ENCODE measurements at places on chromosomes 1 and 21.

GRCh38 chr1:89298461-89298860 lies 25.8 kb upstream of the GBP5 start:
- DNase-seq: no peak

- no peak for DNase-seq
Observed at GRCh38 chr1:231139659-231140654, 21.9 kb upstream of the TRIM67 start.

DNA sequence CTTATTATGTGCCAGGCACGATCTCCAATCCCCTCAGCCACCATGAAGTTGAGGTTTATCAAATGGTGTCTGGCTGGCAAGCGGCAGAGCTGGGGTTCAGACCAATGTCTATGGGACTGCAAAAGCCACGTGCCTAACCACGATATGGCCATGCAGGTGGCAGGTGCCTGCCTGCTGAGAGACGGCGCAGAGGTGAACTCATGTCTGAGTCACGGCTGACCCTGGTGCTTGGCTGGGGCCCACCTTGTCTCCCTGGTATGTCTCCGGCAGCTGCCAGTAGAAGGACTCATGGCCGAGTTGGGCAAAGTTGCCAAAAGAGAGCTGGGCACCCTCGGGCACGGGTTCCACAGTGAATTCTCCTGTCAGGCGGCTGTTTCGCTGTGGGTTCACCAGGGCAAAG lies 59.9 kb downstream of the LDLRAD2 start:
- no peak for DNase-seq

DNA sequence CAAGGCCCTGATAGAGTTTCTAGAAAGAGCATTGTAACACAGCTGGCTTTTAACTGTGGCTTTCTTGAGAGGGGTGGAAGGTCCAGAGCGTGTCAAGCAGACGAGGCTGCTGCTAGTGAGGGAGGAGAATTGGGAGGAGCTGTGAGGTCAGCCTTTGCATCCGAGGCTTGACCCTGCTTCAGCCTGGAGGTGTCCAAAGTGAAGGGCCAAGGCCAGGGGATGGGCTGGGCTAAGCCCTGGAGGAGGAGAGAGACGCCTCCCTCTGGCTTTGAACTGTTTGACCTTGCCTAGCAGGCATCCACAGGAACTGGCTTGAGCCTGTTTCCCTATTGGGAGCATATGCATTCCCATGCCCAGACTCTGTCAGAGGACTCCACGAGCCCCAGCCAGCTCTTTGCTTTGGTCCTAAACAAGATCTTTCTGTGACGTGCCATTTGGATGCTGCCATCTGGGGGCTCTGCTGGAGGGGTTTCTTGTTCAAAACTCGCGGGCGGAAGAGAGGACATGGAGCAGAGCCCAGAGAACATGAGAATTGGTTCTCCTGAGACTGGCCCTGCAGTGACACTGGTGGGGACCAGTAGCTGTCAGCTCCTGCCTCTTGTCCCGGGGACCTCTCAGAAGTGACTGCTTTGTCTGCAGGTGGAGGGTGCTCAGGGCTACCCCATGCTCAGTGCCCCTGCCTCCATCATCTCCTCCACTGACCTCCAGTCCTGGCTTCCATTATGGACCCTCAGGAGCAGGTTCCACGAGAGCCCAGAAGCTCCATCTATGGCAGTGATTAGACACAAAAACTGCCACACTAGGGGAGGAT lies 5.5 kb downstream of the ACTRT2 start:
- DNase-seq: peak; percentile 4

GRCh38 chr21:32215306-32215685 lies 63.6 kb downstream of the MIS18A start:
- DNase-seq: no peak

DNA sequence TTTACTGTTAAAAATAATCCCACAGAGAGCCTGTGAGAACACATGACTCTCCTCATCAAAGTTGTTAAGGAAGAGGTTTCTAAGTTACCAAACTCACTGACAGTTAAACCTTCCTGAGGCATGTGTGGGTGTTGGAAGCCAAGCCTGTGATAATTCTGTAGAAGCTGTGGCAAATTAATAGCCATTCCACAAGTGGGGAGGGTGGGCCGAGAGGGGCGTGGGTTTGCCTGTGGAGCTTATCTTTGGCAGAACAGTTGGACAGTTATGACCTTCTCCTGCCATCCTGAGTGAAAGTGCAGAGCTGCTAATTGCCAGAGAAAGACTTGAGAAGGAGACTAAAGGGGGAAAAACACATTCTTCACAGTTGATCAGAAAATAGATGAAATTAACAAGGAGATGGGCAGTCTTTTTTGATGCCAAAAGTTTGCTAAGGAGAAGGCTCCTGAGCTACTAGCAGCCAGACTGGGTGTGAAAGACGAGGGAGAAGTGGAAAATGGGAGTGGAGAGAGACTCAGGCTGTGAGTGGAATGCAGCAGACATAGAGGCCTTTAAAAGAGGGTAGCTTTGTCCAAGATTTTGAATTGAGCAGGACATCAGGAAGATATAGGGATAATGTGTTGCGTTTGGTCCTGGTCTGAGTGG lies 1.6 kb upstream of the PLA2G2C start:
- DNase-seq: no peak

- DNase-seq: no peak
Observed at GRCh38 chr1:71967670-71968069, 314.7 kb downstream of the NEGR1 start.

DNA sequence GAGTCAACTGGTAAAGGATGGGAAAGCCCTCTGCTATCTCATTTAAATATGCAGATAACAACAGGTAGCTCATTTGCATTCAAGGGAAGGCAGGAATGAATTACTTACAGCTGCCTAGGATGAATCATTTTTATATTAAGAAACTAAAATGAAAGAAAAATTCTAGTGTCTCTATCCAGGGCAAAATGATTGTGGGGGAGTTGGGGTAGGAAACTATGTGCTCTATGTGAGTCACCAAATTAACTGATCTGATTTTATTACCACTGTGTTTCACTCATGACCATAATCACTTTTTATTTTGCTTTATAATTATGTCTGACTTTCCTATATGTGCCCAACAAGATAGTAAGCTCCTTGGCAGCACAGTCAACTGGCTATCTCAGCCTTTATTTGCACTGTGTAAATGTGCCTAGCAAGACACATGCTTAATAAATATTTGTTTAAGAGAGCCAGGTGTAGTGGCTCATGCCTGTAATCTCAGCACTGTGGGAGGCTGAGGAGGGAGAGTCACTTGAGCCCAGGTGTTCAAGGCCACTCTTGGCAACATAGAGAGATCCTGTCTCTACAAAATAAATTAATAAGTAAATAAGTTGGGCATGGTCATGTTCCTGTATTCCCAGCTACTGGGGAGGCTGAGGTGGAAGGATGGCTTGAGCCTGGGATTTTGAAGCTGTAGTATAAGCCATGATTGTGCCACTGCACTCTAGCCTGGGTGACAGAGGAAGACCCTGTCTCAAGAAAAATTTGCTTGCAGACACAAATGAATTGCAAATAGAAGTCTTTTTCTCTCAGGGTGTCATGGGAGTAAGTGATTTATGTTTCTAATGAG lies 84.1 kb downstream of the SPAG17 start:
- no peak for DNase-seq

DNA sequence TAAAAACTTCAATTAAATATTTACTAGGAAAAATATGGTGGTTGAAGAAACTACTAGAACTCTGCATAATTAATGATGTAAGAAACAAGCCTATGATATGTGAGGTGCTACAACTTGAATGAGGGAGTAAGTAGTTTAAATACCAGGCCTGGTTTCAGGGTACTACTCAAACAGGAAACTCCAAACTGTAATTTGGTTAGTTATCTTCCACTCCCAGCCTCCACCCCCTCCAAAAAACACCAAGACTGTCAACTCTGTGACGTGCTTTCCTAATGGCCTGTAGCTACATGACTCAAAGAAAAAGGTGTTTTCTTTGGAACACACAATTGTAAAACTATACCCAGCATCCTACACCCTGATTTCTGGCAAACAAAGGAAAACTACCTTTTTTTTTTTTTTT lies 55.9 kb upstream of the RCC1 start:
- no peak for DNase-seq

GRCh38 chr21:31204801-31205200 lies 139.3 kb downstream of the TIAM1 start:
- DNase-seq: no peak

DNA sequence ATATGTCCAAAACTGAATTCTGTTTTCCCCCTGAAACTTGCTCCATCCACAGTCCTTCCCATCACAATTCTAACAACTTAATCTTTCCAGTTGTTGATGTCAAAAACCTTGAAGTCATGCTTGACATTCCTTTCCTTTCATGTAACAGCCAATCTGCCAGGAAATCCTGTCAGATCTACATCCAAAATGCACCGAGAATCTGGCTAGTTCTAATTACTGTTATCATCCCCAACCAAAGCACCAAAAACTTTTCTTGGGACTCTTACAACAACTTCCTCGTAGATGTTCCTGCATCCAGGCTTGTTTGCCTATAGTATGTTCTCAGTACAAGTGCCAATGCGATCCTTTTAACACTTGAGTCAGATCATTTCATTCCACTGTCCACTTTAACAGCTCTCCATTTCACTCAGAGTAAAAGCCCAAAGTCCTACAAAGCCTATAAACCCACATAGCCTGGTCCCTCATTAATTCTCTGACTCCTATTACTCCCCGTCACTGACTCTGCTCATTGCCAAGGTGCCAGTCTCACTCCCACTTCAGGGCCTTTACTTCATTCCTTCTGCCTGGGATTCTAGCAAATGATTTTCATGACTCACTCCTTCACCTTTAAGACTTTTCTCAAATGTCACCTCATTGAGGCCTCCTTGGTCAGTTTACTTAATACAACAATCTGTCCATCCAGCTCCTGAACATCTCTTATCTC lies 493.2 kb upstream of the NFIA start:
- no peak for DNase-seq

DNA sequence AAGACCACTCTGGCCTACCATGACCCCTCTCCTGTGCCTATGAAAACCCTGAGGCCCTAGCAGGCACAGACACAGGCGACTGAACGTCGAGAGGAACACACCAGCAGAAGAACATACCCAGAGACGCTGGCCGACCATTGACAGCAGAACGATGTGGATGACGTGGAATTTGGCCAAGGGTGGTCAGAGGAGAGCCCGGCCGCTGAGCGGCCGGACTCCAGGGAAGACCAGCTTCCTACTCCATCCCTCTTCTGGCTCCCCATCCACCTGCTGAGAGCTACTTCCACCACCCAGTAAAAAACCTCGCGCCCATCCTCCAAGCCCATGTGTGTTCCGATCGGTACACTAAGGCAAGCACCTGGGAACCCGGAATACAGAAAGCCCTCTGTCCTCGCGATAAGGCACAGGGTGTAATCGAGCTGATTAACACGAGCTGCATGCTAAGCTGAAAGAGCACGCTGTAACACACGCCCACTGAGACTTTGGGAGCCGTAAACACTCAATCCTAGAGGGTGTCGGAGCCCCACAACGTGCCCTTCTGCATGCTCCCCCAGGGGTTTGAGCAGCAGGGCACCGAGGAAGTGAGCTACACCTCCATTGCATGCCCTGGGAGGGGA lies 150.3 kb downstream of the CENPF start:
- DNase-seq: no peak

GRCh38 chr1:55726994-55727393 lies 511.8 kb upstream of the USP24 start:
- no peak for DNase-seq

- no peak for DNase-seq
Observed at GRCh38 chr1:230816018-230816417, 52.3 kb downstream of the C1orf198 start.

GRCh38 chr1:218735436-218736032 lies 390.4 kb downstream of the TGFB2 start:
- no peak for DNase-seq

- DNase-seq: no peak
Observed at GRCh38 chr1:211133393-211133835, 534 bp downstream of the KCNH1 start.

DNA sequence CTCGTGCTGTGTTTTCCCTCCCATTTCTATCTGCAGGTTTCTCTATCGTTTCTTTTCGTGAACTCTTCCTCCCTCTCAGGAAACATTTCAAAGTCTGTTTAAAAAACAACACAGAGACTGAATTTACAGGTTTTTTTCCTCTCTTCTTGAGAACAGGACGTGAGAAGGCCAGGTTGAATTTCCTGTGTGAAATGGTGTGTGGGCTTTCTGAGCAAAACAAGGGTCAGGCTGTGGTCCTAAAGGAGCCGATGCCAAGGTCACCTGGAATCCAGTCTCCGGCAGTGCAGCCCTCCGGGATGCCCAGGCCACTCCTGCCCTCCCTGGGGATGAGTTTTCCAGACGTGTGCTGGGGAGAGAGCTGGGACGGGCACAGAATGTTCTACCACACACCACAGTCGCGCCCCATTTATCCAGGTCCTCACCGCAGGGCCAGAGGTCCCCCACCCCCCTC lies 62.7 kb upstream of the RUNX3 start:
- DNase-seq: no peak

DNA sequence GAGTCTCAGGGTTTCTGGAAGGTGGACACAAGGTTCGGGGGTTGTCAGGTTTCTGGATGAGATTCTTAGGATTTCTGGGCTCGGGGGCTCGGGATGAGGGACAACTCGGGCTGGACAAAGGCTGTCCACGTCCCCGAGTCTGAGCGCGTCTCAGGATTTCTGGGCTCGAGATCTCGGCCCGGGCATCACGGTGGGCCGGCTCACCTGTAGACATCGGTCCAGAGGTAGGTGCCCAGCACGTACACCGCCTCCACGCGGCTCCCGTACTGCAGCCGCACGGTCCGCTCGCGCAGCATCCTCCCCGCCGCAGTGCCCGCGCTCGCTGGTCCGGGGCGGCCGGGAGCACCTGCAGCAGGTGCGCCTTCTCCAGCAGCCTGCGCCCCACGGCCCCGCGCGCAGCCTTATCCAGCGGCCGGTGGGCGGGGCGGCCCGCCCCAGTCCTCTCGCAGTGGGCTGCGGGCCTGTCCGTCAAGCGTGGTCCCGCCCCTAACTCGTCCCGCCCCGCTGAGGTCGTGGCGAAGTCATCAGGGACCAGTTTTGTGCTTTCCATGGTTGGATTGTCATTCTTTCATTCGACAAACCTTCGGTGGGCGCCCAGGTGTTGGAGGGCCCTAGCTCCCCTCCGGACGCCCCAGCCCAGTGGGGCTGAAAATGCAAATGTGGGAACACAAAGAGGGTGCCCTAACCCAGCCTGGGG lies at the start of gene PADI2:
TSS of gene PADI2 (minus strand) at position 376 of the 697 bp plus-strand sequence. CDS start at position 296, 80 bp downstream.
- DNase-seq: peak; percentile 69

- no peak for DNase-seq
Observed at GRCh38 chr1:212974711-212975110, 24.4 kb downstream of the VASH2 start.

GRCh38 chr1:238341395-238341794 lies 450.7 kb upstream of the ZP4 start:
- no peak for DNase-seq

DNA sequence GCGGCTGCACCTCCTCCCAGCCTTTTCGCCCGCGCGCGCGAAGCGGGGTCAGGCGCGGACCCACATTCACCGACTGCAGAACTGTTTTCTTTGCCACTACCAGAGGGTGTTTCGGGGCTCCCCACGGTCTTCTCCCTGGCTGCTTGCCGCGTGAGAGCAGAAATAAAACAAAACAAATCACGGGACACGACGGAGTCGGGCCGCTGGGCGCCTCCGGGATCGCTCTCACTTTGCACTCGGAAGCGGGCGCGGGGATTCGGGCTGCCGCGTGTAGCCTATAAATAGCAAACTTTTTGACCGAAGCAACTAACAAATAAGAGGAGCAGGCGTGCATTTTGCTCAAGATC lies 412.3 kb upstream of the ESRRG start:
- DNase-seq: no peak

Measured in activated B cell treated with CpG ODN at 0.5 μM for 24 hours (primary cell).